Brain microvascular endothelial cell (primary cell): ENCODE measurements at places on chromosomes 5 and 9.

DNA sequence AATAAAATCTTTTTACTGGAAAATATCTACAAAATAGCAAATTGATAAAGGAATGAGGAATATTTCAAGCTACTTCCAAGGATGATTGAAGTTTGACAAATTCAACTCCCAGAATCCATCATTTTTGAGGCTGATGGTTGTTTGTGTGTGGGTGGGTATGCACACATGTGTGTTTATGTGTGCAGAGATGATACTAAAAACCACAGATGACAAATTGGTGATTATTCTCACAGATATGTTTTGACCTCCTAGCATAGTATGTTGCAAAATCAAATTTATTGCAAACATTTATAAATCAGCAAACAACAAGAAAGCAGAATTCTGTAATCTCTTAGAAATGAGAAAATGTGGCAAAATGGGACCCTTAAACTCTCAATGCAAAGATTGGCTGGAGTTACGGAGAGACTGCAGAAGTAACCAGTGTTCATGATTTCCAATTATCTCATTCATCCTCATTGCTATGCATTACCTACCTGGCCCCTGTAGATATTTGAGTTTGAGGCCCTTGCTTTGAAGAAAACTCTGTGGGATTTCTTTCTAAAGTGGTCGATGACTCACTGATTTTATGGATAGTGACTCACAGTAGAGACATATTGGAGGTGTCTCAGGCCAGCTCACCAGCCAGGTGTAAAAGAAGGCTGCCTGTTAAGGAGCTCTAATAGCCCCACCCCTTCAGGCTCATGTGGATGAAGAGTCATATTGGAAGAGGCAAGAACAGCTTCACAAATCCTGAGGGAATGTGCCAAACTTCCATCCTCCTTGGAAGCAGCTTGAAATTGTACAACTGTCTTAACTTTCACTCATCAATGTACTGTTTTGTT lies 44.6 kb upstream of the TMC1 start:
- DNase-seq, result peak; percentile 54

DNA sequence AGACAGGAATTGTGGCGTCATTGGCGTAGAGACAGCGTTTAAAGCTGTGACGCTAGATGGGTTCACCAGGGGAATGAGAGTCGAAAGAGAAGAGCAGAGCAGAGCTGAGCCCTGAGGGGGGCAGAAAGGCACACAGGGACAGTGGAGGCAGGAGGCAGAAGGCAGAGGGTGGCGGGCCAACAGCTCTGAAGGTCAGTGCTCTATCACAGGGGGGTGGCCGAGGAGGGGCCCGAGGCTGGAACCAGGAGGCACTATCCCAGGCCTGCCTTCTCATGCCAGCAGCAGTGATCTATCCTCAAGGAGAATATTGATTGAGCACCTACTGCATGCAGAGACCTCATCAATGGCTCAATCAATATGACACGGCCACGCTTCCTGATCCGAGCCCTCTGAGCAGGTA lies 132.4 kb downstream of the KCNIP1 start:
- DNase-seq, result no peak

- no peak for DNase-seq
Observed at GRCh38 chr5:134992148-134992547, 24.4 kb downstream of the CATSPER3 start.

GRCh38 chr9:98778251-98778650 lies 18.1 kb downstream of the ANKS6 start:
- DNase-seq, result no peak

- DNase-seq, result no peak
Observed at GRCh38 chr9:93464876-93465275, 11.5 kb upstream of the FAM120AOS start.

DNA sequence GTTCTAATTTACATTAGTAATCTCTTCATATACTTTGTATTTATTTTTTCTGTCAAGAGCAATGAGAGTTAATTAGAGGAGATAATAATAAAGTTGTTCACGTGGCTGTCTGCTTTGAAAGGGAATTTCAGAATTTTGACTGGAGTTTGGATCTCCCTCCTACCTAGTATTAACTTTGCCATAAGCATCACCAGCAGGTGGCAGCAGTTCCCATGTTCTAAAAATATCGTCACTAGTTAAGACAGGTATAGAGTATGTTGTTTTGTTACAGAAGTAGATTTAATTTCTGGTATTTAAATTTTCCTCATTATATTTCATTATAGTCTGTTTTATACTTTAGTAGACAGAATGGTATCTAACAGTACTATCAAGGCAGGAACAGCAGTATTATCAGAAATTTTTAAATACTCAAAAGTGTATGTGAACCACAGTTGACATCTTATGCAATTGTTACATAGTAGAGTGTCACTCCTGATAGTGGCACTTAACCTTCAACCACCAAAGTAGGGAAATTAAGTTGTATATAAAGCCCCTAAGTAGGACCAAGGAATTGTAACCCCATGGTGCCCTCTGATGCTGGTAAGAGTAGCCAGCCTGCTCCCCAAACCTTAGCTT lies 20.4 kb downstream of the GNPDA1 start:
- DNase-seq, result peak; percentile 54

DNA sequence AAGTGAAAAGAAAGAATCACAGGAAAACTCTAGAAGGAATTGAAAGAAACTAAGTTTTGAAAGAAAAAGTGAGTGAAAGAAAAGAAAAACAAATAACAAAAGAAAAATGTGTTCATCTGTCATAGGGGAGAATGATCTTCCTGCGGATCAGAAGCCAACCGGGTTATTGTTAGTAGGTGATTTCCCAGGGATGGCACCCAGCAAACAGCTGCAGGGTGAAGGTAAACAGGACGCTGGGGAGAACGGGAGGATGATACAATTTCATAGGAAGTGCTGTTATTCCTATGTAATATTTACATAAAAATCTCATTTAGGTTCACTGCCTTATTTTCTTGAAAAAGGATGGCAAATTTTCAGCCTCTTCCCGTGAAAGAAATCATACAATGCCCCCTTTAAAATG lies 72.4 kb upstream of the LHFPL2 start:
- no peak for DNase-seq

DNA sequence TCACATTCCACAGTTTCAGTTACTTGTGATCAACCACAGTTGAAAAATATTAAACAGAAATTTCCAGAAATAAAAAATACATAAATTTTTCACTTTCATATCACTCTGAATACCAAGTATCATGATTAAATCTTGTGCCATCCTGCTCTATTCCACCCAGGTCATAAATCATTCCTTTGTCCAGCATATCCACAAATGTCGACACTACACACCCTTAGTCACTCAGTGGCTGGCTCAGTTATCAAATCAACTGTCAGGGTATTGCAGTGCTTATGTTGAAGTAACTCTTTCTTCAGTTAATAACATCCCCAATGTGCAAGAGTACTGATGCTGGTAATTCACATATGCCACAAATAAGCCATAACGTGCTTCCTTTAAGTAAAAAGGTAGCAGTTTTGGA lies 115.7 kb downstream of the FBXL17 start:
- DNase-seq, result no peak

DNA sequence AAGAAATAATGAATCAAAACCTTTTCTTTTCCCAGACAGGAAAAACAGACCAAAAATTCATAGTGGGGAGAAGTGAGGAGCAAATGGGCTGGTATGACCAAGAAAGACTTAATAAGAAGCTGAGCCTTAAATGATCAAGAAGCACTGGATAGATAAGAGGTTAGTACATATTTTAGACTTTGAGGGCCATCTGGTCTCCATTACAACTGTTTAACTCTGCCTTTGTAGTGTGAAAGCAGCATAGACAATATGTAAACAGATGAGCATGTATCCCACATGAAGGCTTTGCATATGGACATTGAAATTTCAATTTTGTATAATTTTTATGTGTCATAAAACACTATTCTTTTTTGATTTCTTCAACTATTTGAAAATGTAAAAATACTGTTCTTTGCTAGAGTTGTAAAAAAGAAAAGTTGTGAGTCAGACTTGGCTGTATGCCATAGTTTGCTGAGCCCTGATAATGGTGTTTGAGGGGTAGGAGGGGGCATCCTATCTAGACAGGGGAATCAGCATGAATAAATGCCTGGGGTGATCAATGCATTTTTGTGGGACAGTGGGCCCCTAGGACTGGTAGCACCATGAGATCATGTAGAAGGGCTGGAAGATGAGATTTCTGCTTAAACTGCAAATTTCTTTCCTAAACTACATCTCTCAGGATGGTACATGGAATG lies 91.8 kb upstream of the GPR151 start:
- no peak for DNase-seq

GRCh38 chr5:6480133-6481051 lies 31.7 kb downstream of the UBE2QL1 start:
- DNase-seq, result no peak

DNA sequence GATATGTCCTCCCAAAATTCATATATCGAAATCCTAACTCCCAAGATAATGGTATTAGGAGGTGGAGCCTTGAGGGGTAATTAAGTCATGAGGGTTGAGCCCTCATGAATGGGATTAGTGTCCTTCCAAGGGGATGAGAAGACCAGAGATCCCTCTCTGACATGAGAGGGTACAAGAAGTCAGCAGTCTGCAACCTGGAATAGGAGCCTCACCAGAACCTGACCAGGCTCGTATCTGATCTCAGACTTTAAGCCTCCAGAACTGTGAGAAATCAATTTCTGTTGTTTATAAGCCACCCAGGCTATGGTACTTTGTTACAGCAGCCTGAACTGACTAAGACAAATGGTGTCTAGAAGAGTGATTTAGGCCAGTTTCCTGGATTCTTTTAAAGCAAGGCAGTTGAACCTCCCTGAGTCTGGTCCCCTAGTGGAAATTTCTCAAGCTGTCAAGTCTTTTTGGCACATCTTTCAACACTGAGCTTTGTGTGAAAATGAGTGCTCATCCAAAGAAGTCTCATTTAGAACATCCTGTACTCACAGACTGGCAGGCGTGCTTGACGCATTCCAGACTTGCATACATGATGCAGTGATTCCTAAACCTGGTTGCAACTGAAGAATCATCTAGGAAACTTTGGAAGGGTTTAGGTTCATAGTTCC lies 254.8 kb upstream of the PPP1R2B start:
- DNase-seq, result no peak

- no peak for DNase-seq
Observed at GRCh38 chr9:91844190-91844589, 105.8 kb downstream of the ROR2 start.

DNA sequence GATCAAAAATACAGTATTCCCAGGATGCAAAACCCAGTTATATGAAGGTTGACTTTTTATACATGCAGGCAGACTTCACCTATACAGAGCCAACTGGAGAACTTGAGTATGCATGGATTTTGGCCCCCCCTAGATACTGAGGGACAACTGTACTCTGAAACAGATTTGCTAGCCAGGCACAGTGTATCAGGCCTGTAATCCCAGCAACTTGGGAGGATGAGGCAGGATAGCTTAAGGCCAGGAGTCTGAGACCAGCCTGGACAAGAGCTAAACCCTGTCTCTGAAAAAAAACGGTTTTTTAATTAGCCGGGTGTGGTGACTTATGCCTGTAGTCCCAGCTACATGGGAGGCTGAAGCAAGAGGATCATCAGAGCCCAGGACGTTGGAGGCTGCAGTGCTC lies 21.9 kb downstream of the PTBP3 start:
- DNase-seq, result no peak

GRCh38 chr9:4297786-4298254 lies 2.0 kb downstream of the GLIS3 start:
- peak; percentile 63 for DNase-seq

GRCh38 chr5:172603251-172603806 lies 37.7 kb upstream of the NEURL1B start:
- peak; percentile 2 for DNase-seq

GRCh38 chr5:36606036-36606427 lies 374 bp upstream of the SLC1A3 start:
- no peak for DNase-seq

DNA sequence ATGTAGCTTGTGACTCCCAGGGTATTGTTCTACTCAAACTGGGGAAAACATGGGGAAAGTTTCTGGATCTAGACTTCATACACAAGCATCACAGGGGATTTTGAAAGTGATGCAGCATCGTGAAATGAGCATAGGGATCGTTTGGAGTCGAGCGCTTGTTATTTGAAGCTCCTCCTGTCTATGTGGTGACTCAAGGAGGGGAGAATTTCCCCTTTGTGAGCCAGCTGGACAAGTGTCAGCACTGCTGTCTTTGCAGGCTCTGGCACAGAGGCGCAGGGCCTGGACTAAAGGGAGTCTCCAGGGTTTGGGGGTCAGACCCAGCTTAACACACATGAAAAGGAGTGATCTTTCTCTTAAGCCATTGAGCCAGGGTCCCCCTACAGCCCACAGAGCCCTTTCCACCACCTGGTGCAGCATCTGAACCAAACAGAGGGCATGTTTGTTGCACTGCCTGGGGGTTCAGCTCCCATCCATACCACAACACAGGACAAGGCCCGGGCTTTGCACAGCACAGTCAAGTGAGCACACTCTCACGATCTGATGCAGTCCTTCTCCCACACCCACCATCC lies 51.0 kb downstream of the IRF1 start:
- peak; percentile 84 for DNase-seq

DNA sequence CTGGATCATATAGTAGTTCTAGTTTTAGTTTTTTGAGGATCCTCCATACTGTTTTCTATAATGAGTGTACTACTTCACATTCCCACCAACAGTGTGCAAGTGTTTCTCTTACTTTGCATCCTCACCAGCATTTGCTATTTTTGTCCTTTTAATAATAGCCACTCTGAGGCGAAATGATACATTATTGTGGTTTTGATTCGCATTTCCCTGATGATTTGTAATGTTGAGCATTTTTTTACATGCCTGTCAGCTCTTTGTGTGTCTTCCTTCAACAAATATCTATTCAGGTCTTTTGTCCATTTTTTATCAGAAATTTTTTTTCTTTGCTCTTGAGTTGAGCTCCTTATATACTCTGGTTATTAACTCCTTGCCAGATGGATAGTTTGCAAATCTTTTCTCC lies 114.0 kb downstream of the ADAMTSL1 start:
- DNase-seq, result peak; percentile 56

DNA sequence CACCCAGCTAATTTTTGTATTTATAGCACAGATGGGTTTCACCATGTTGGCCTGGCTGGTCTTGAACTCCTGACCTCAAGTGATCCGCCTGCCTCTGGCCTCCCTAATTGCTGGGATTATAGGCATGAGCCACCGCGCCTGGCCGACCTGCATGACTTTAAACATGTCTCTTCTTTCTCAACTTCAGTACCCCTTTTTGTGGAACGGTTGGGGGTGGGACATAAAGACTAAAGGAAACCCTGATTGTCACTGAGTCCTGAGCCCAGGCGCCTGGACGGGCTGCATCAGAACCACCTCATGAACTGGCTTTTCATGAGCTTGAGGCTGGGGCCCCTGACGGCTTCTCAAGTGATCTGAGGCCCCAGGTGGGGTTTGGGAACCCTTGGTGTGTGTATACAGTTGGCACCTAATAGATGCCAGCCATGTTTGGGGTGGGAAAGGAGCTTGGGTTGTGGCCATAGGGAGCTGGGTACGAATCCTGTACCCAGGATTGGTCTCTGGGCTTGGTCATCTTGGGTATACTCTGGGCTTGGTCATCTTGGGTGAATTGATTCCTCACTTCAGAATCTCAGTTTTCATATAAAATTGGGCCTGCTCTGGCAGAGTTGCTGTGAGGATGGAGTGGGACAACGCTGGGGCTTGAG lies 2.2 kb downstream of the GRK6 start:
- no peak for DNase-seq
